Progenitor cell of endocrine pancreas (in vitro differentiated cells): ENCODE measurements at places on chromosomes 1 and 21. TPM values are rescaled to one million over a fixed set of nuclear protein-coding genes. Genes with fewer than 3 reads are reported as not detected.

DNA sequence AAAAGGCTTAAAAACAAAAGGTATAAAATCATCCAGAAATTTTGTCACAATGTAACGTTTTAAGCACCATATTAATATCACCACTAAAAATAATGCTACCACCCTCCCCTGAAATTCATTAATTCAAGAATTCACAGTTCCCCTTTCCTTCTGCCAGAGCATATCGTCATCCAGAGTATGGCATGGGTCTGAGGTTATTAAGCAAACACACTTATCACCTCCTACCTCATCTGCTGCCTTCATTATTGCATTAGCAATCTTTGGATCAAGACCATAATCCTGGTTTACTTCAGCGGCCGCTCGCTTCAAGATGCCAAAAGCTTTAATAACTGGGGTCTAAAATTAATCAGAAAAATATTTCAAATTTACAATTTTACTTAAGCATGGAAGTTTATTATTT is 6.2 kb downstream of the FH start:
- H3K4me3 ChIP-seq: no peak overlapping the region
- H3K36me3 ChIP-seq: peaks cover 10% of the 10 kb centered on the region
- H3K27me3 ChIP-seq: no peaks in the 10 kb centered on the region
- H3K27ac ChIP-seq: no peak overlapping the region

GRCh38 chr21:19993268-19993667 is 1004.9 kb upstream of the NCAM2 start:
- no peaks in the 10 kb centered on the region for H3K27me3 ChIP-seq
- H3K4me1 ChIP-seq: peaks cover 4% of the 10 kb centered on the region
- H3K4me3 ChIP-seq: no peak overlapping the region
- no peak for DNase-seq
- H3K36me3 ChIP-seq: no peaks in the 10 kb centered on the region
- H3K27ac ChIP-seq: no peak overlapping the region

DNA sequence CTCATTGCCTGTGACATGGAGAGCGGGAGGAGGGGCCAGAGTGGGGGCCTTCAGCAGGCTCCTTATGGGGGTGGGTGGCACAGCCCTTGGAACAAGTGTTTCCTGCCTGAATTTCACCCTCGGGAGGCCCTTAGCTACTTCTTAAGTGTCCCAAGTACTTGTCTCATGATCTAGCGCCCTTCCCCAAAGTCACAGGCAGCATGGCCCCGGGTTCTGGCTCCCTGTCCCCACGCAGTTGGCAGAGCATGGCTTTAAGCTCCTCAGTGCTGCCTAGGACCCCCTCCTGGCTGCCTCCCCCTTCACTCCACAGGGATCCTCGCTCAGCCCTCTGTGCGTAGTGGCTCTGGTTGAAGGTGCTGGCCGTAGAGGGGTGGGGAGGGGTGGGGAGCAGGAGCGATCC is 197.2 kb downstream of the CAMTA1 start:
- no peaks in the 10 kb centered on the region for H3K36me3 ChIP-seq
- H3K4me1 ChIP-seq: no peaks in the 10 kb centered on the region
- H3K4me3 ChIP-seq: no peak overlapping the region
- peaks cover 6% of the 10 kb centered on the region for H3K27me3 ChIP-seq
- no peak for DNase-seq

- DNase-seq: no peak
- no peak overlapping the region for H3K27ac ChIP-seq
- H3K4me1 ChIP-seq: no peaks in the 10 kb centered on the region
- no peaks in the 10 kb centered on the region for H3K27me3 ChIP-seq
- no peak overlapping the region for H3K4me3 ChIP-seq
These were observed 50.0 kb downstream of the TMCO4 start for GRCh38 chr1:19749685-19750084.

CD1B gene
- not detected in 2 replicates for total RNA-seq

DNA sequence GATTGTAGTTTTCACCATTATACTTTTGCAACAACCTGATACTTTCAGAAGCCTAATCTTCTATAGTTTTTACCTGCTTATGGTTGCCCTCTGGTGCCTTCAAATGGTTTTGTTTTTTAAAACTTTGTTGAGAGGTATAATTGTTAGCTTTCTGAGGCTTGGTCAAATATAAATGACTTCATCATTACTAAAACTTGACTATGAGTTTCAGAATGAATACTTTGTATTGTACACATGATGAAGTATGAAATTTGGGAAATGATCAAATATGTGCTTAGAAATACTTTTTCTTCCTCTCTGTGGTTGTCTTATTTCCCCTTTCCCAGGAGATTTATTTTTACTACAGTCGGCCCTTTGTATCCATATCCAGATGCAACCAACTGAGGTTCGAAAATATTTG is 151.8 kb upstream of the B3GALT2 start:
- DNase-seq: no peak
- no peaks in the 10 kb centered on the region for H3K27me3 ChIP-seq
- H3K4me3 ChIP-seq: no peak overlapping the region
- peaks cover 2% of the 10 kb centered on the region for H3K4me1 ChIP-seq
- H3K27ac ChIP-seq: no peak overlapping the region
